ENCODE measurements at places on chromosomes 12 and 14.

GRCh38 chr12:109696485-109697269 lies 16.9 kb upstream of the FAM222A start:
- DNase-seq, result no peak

GRCh38 chr12:41476499-41477439 lies 288.6 kb downstream of the PDZRN4 start:
- DNase-seq, result no peak

DNA sequence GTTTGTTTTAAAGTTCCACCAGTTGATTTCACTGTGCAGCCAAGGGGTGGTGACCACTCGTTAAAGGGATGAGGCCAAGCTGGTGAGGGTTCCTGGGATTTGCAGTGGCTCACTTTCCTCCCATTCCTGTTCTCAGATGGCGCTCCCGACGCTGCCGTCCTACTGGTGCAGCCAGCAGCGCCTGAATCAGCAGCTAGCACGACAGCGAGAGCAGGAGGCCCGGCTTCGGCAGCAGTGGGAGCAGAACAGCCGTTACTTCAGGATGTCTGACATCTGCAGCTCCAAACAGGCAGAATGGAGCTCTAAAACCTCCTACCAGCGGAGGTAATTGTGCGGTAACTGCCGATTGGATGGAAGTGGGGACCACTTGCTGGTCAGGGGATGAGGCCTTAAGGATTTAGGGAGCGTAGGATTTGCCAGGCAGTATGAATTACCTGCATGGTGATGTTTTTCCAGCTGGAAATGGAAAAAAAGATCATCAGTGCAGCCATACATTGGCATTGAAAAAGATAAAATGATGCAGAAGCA lies 2.9 kb downstream of the TCHP start:
- no peak for DNase-seq

GRCh38 chr12:53346491-53346890 lies 10.3 kb upstream of the SP7 start:
- DNase-seq, result no peak

DNA sequence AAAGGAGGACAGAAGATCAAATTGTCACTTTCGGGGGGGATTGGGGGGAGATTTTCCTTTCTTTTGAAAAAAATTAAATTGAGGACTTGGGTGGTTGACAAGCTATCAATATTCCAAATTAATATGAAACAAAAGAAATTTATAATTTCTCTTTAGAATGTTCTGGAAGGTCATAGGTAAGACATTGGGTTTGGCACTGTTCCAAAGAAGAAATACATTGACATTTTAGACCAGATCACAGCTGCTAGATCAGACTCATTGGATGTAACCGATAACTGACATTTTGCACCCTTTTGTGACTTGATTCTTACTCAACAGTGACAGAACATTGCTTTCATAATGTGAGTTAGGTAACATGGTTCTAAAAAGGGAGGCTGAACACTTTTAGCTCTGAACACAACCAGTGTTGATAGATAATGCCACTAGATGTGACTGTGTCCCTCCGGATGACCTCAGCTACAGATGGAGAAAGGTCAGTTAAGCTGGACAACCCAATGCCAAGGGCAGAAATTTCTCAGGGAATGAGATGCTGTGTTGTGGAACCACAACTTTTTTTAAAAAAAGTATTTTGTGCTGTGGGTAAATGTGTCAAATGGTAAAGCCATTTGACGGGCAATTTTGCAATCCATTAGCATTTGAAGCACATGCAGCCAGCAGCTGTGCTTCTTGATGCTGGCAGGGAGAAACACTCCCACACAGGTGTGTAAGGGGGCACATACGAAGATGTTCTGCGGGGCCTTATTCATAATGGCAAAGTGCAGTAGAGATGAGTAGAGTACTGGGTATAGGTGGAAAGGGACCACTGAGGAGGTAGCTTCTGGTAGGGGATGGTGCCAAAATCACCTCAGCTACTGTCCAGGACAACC lies 62.9 kb downstream of the RFX4 start:
- no peak for DNase-seq

- no peak for DNase-seq
Measured at GRCh38 chr12:46483572-46484395, 111.2 kb upstream of the SLC38A2 start.

DNA sequence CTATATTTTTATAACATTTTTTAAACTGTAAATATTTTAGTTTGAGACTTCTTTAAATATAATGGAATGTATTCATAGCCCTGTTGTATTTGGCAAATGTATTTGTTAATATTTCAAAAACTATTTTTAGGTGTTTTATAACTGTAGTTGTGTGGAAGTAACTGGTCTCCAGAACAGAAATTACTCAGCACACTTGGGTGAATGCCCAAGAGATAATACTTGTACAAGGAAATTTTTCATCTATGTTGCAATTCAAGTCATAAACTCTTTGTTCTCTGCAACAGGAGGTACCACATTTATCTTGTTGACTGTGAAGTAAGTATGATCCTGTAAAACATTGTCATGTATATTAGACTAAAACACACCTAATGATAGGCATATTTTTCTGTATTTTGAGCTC lies 72.8 kb downstream of the SLCO1B3 start:
- DNase-seq, result no peak

DNA sequence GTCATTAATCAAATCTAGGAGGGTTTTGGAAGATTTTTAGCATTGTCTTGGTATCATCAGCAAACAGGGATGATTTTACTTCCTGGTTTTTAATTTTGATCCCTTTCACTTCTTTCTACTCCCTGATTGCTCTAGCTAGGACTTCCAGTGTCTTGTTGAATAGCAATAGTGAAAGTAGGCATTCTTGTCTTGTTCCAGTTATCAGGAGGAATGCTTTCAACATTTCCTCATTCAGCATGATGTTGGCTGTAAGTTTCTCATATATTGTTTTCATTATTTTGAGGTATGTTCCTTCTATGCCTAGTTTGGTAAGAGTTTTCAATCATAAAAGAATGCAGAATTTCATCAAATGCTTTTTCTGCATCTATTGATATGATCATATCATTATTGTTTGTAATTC lies 244.2 kb upstream of the CLEC14A start:
- DNase-seq, result no peak

GRCh38 chr14:37791384-37792036 lies 196.1 kb downstream of the TTC6 start:
- no peak for DNase-seq

DNA sequence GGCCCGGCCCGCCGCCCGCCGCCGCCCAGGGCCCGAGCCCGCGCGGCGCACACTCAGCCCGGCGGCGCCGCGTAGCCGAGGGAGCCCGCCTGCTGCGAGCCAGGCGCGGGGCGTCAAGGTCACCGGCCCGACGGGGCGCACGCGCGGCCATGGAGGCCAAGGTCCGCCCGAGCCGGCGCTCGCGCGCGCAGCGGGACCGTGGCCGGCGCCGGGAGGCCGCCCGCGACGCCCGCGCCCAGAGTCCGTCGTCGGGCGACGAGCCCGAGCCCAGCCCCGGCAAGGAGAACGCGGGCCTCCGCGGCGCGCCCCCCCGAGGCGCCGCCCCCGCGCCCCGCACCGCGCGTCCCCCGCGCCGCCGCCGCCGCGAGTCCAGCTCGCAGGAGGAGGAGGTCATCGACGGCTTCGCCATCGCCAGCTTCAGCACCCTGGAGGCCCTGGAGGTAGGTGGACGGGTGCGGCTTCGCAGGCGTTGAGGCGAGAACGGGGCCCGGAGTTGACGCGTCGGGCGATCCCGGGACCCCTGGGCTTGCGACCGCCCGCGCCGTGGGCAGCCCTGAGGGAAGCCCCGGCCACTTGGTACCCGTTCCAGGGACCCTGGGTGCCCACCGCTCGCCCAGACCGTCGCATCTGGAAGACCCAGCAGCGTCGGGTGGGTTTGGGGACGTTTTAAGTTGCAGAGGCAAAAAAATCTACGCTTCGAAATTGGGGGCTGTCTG lies 629 bp downstream of the FBRSL1 start:
- DNase-seq, result no peak

GRCh38 chr12:104576980-104577580 lies 120.3 kb downstream of the CHST11 start:
- no peak for DNase-seq

DNA sequence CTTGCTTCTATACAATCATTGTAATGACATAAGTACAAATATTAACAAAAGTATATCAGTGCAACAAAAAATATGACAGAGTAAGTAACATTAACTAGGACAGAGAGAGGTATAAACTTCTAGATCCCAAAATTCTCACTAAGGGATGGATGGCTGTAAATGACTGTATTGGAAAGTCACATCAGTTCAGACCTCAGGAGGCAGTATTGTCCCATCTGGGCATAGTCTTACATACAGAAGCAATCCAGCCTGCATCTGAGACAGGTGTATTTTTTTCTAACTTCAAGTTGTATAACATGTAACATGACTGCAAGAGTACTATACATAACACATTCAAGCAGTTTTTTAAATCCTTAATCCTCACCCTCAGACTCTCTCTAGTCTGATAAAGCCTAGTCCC lies 99.0 kb downstream of the GARIN6 start:
- DNase-seq, result no peak

DNA sequence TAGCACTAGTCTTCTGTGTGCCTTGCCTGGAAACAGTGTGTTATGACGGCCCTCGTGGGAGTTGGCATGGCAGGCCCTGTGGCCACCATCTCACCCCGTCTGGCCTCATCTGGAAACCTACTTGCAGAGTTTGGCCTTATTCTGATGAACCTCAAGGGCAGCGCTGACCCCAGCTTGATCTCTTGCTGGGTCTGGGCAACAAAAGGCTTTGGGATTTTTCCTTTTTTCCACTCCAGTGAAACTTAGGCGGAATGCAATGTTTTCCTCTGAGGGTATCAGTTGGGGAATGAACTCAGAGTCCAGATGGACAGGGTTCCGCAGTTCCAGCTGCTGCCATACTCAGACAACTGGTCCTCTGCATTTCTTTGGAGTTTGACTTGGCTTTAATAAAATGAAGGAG lies 15.9 kb downstream of the CACNA1C start:
- DNase-seq, result no peak

GRCh38 chr14:105015905-105016304 lies 5.0 kb downstream of the CDCA4 start:
- DNase-seq, result no peak

- DNase-seq, result no peak
Measured at GRCh38 chr12:48822711-48823110, 4.4 kb downstream of the CACNB3 start.

GRCh38 chr14:50023671-50024490 lies 92.5 kb downstream of the VCPKMT start:
- no peak for DNase-seq

- DNase-seq, result no peak
Measured at GRCh38 chr12:54046809-54047159, 6.9 kb upstream of the HOXC4 start.

DNA sequence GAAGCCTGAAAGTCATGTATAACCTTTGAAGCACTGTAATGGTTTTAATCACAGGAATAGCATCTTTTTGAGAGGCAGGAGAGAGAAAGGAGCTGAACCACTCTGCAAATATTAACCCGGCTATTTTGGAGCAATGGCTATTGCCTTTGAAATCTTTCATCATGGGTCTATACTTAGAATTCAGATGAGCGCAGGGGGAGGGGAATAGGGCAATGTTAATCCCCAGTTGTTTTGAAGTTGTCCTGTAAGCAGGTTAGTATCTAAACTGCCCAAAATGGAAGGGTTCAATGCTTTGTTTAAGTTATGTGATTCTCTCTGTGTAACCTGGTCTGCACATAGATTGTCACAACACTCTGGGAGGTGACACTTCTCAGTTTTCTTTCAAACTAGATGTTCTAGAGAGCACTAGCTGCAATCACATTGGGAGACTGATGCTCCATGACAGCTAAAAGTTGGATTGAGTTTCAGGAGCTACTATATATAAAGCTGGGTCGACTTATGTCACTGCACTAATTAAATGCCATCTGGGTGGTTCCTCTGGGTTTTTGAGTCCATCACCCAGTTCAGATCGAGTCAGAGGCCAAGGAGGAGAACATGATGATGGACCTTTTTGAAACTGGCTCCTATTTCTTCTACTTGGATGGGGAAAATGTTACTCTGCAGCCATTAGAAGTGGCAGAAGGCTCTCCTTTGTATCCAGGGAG lies at the start of gene MYF6:
Gene MYF6, plus strand, starts transcription at position 509 of the 704 bp plus-strand sequence. Its CDS starts 86 bp downstream, at position 595.
- DNase-seq, result no peak

- DNase-seq, result no peak
Measured at GRCh38 chr14:36662258-36662542, 540 bp downstream of the PAX9 start.

GRCh38 chr12:4434301-4434700 lies 11.3 kb downstream of the FGF6 start:
- no peak for DNase-seq

- DNase-seq, result no peak
Measured at GRCh38 chr12:12947902-12948301, 4.1 kb downstream of the GPRC5D start.

DNA sequence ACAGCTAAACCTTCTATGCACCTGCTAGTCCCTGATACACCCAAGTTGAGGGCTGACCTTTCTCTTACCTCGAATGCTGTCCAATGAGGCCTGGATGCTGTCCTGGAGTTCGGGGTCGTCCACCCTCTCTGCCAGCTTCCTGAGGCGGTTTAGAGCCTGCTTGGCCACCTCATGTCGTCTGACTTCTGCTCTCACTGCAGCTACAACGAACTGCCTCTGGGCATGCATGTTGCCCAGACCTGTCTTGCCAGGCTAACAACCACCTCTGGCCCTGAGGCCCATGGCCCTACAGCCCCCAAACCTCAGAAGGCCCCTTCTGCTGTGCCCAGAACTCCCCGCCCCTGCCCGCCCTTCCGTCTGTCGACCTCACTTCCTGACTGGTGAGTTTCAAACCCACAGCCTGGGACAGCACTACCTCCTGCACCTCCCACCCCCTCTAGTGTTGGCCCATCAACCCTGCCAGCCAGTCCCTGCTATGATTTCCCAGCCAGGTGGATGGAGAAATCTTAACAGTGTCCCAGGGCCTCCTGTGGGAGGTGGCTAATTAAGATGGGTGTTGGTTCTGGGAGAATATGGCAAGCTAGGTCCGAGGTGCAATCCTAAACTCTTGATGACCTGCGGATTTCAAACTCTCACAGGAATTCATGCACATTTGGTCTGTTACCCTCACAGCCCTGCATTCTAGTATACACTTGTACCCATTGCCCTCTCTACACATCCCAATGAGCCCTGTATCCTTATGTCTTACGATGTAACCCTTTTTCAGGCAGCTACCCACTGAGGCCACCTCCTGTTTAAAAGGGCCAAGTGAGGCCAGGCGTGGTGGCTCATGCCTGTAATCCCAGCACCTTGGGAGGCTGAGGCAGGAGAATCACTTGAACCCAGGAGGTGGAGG lies 2.7 kb upstream of the TSPAN31 start:
- DNase-seq, result peak; percentile 79

DNA sequence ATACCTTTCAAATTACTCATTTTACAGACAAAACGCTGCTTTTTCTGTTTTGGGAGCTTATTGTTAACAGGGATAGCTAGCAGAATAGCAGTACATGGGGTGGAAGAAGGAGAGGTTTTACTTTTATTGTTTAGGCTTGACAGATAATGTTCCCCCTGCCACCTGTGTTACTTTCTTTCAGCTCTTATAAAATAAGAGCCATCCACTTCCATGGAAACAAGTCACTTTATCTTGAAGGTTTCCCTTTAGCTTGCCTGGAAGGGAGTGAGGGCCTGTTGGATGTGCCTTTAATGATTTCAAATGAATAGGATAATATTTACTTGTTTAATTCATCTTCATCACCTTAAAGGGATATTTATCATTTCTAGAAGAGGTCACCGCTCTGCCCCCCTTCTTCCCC lies 23.3 kb downstream of the GPATCH2L start:
- DNase-seq, result no peak

GRCh38 chr12:24705216-24705615 lies 243.7 kb downstream of the BCAT1 start:
- no peak for DNase-seq

GRCh38 chr14:32734261-32734660 lies 204.4 kb upstream of the NPAS3 start:
- no peak for DNase-seq

GRCh38 chr12:3309805-3310204 lies 181.2 kb upstream of the PRMT8 start:
- DNase-seq, result no peak
